ENCODE measurements at places on chromosomes 5 and 9.

- no peak for DNase-seq
Measured at GRCh38 chr9:136608348-136609159, 54.2 kb upstream of the EGFL7 start.

DNA sequence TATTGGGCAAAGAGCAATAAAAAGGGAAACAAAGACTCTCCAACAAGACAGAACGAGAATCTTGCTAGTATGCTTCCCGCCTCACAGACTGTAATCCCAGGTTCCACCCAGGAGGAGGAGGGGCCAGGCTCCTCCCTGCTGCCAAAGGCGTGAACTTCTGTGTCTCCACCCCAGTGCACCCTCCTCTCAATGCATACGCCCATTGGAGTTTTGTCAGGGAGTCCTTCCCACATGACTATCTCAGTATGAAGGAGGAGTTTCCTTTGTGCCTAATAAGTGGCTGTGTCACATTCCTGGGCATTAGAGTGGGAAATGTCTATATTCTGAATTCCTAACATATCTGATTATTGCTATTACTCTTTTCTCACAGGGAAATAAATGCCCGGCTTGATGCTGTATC, 106.4 kb upstream of the DHFR start:
- DNase-seq, result no peak

- DNase-seq, result no peak
Measured at GRCh38 chr5:10303201-10303600, 4.5 kb downstream of the CMBL start.

GRCh38 chr9:101618698-101619097, 23.9 kb upstream of the PPP3R2 start:
- DNase-seq, result no peak

GRCh38 chr9:95078511-95078910, 239.0 kb downstream of the FANCC start:
- DNase-seq, result no peak

DNA sequence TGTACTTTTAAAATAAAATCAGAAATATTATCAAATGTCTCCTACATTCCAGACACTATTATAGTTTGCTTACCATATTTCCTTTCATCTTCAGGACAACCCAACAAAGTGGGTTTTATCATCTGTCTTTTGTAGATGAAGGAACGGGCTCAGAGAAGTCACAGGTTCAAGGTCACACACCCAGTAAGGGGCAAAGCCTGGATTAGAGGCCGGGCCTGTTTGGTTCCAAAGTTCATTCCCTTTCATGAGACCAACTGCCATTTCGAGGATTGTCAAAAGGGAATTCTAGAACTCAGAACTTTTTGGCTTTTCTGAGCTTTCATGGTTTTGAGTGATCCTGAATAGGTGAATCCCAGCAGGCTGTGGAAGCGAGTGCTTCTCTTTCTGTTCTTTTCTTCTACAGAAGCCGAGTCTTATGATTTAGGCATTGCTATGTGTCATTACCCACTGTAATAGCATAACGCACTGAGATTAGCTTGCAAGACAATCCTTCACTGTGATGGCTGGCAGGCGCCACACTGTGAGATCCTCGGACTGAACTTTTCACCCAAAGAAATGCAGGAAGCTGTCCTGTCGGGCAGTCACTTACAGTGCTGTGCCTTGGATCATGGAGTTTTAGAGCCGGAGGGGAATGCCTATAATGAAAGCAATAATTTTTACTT, 43.8 kb upstream of the ANKH start:
- DNase-seq, result no peak

- no peak for DNase-seq
Measured at GRCh38 chr5:178869577-178869976, 9.8 kb downstream of the ZNF354B start.

DNA sequence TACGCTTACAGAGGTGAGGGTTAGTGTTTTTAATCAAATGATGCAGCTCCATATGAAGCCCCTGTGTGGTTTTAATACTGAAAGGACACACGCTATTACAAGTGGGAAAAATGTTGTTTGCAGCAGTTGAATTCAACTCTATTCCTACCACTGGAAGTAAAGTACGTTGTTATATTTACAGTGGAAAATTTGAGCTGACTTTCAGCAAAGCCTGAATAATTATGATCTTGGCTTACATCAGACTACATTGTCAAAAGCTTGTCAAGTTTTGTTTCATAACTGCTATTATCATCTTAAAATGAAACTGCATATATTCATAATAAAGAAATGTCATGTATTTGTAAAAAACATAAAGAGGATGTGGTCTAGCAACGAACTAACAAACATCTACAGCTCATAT, 818.5 kb downstream of the SEMA5A start:
- no peak for DNase-seq

- DNase-seq, result no peak
Measured at GRCh38 chr5:81761270-81761669, 10.4 kb upstream of the SSBP2 start.

GRCh38 chr5:138287246-138287645, 12.8 kb upstream of the GFRA3 start:
- no peak for DNase-seq

GRCh38 chr9:35042081-35042604, 30.3 kb downstream of the VCP start:
- DNase-seq, result no peak

GRCh38 chr5:104576677-104577076, 1014.1 kb upstream of the NUDT12 start:
- DNase-seq, result no peak

GRCh38 chr9:73270967-73271721, 119.5 kb downstream of the ANXA1 start:
- DNase-seq, result no peak

GRCh38 chr5:53422539-53422938, 57.9 kb upstream of the FST start:
- no peak for DNase-seq

- DNase-seq, result no peak
Measured at GRCh38 chr9:99006979-99007378, 63.3 kb downstream of the COL15A1 start.

GRCh38 chr5:112951124-112951702, 25.4 kb upstream of the DCP2 start:
- DNase-seq, result no peak

DNA sequence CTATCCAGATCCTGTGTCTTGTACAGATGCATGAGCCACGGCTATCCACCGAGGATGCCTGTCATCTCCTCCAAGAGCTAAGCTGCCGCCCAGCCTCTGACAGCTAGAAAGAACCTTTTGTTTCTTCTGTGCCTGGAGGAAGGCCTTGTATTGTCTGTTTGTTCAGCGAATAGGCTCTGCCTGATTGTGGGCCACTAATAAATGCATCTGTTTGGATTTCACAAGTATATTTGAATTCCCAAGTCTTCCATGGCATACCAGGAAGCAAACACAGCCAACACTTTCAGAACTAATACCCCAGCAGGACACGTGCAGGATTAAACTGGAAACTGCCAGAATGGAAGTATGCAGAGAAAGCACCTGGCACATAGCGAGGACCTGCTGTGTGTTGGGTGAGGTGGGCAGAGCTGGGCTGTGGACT, 92.7 kb upstream of the NEURL1B start:
- DNase-seq, result no peak

DNA sequence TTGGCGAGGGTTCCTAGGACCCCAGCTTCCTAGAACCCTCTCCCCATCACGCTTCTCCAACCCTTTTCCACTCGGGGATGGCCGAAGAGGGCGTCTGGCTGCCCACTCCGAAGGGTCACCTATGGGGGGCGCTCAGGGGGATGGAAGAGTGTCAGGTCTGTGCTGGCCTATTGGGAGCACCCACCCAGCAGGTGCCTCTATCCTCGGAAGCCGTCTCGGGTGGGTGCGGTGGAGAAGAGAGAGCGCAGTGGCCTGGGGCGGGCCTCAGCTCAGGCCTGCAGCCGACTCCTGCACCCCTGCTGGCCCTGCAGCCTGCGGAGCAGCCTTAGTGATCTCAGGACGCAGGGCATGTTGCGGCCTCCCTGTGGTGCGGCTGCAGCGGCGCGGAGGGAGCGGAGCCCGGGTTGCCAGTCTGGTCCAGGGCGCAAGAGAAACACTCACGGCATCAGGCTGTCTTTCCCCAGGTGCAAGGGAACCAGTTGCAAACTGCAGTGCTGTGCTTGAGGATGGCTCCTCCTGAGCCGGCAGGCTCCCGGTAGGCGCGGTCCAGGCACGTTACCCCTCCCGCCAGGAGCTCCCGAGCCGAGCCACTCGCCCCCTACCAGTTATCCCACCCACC, 1.5 kb upstream of the IRX2 start:
- DNase-seq, result no peak

DNA sequence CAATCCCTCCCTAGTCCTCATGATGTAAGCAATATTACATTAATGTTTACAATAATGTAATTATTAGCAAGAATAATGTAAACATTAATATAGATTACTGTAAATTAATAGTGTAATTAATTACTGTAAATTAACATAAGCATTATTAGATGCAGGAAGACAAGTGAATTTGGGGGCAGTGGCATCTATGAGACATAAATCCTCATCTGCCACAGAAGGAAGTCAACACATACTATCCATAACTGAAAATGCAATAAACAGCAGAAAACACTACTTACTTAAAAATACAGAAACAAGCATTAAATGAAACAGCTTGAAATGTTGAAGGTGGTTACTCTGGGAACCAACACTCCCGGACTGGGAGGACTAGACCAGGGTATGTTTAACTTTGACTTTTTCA, 685 bp upstream of the NIPSNAP3A start:
- DNase-seq, result no peak

GRCh38 chr9:33934188-33934878, 114.4 kb downstream of the UBAP2 start:
- DNase-seq, result no peak

DNA sequence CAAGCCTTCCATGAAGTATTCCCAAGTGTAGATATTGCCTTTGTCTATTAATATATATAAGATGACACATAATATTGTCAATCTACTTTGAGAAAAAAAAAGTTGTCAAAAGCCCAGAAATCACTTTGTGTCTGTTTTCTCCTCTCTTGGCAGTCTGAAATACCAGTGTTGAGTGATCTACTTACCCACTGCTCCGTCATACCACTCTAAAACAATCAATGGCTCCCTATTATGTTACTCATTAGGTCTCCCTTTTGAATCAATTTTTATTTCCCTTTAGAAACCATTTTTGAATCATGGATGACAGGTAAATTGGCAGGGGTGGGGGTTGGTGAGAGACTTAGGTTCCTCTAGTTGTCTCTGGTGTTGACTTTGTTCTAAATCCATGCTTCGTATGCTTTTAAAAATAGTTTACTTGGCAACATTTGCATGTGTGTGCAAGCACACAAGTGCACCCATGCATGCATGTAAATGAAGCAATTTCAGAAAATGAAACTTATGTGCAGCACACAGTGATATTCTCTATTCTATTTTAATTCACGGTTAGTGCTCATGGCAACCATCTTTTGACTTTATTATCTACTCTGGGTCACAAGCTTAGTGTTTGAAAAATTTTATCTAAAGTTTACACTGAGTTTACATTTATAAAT, 378.9 kb downstream of the RAB3C start:
- DNase-seq, result no peak

DNA sequence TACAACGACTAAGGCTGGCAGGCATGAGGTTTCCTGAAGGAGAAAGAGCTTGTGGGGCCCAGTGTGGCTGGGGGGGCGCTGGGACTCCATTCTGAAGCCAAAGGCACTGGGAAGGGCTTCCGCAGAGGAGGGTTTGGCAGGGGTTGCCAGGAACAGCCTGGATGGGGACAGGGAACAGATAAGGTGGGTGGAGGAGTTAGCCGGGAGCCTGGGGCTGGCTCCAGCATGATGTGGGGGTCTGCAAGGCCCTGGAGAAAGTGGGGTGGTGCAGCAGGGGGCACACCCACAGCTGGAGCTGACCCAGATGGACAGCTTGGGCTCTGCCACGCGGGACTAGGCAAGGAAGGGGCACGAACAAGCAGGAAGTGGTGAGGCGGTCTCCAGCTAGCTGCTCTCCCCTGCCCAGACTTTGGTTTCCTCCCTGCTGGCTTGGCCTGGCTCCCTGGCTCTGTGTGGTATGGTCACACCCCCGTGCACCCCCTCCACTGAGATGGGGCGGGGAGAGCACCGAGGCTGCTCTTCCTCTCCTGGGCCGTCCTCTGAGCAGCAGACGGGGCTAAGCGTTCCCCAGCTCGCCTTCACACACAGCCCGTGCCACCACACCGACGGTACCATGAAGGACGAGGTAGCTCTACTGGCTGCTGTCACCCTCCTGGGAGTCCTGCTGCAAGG, at the start of gene LTC4S:
LTC4S (plus strand) TSS at position 519 of the 672 bp plus-strand sequence; CDS start at position 614, 95 bp downstream.
- DNase-seq, result peak; percentile 41

DNA sequence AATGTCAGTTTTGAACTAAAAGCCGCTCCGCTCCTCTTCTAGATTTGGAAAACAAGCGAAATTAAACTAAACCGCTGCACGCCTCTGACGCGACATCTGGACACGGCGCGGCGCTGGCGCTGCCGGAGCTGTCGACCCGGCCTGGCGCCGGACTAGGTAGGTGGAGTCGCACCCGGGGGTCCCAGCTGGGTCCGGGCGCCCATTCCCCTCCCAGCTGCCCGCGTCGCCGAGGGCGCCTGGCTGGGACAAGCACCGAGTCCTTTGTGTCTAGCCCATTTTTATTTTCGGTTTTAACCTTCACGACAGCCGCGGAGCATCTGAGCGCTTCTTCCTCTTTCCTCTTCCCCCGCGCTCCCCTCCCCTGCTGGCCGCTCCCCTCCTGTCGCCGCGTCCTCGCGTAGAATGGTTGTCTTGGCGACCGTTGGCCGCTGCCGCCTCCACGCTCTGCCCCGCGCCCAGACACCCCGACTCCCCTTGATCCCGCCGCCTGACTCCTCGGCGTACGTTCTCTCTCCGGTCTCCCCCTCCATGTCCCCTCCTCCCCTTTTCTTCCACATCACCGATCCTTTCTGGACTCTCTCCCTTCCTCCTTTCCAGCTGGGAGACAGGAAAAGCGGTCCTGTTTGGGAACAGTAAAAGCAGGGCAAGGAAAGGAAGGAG, 545 bp downstream of the CDKN2B-AS1 start:
- DNase-seq, result no peak

- no peak for DNase-seq
Measured at GRCh38 chr9:130303613-130304055, 38.1 kb downstream of the HMCN2 start.

DNA sequence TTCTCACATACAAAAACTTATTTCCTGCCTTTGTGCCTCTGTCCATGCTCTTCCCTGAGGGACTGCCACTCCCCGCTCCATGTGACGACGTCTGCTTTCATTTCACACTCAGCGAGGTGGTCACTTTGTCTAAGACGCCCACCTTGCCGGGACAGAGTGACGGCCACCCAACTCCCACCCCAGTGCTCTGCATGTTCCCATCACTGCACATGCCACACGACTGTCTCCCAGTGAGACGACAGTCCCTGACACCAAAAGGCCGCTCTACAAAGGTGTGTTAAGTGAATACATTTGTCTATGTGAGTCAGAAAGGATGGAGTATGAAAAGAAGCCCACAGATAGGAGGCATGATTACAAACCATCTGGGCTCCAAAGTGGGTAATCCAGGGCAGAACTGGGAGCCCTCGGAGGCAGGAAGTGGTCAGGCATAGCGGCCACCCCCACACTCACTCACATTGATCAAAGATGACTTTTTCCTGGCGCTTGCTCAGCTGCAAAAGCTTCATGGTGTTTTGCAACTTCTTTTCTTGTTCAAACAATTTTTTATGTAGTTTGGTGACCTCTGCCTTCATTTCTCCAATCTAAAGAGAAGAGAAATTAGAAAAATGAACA, 185.8 kb downstream of the CDK5RAP2 start:
- no peak for DNase-seq
